Subcutaneous adipose tissue (tissue), 4 donors: ENCODE measurements at places on chromosomes 3 and 15. TPM values are rescaled to one million over a fixed set of nuclear protein-coding genes. Genes with fewer than 3 reads are reported as not detected.

Gene RTP1
- not detected for total RNA-seq

Gene HRG
- not detected for total RNA-seq

Gene RPL22L1
- 77.2 TPM for total RNA-seq

Gene CFAP20DC
- total RNA-seq: 1.3 TPM

Gene RASGRP1
- total RNA-seq: 2.5 TPM

Gene MAN2A2
- total RNA-seq: 47.6 TPM

Gene TM4SF4
- not detected for total RNA-seq

Gene SLC6A1
- total RNA-seq: 0.68 TPM

Gene SH2D7
- total RNA-seq: not detected

Gene FBXO40
- not detected for total RNA-seq

Gene ZNF619
- 8.1 TPM for total RNA-seq

Gene LMAN1L
- not detected for total RNA-seq

Gene ZNF80
- total RNA-seq: 0.49 TPM

Gene ZNF385D
- total RNA-seq: 5.1 TPM

Gene CXCR6
- total RNA-seq: 1.1 TPM

Gene GATM
- 28.6 TPM for total RNA-seq

Gene GOLGA8T
- total RNA-seq: not detected

Gene LRRC15
- total RNA-seq: under 0.01 TPM

Gene PPARG
- total RNA-seq: 327 TPM

Gene IGSF10
- total RNA-seq: 17.3 TPM

Gene KLHL6
- 18.7 TPM for total RNA-seq

Gene ZNF660
- total RNA-seq: 3.9 TPM

Gene CHRNB4
- not detected for total RNA-seq

Gene ABI3BP
- total RNA-seq: 130 TPM

Gene SNTN
- not detected for total RNA-seq
